ENCODE measurements at places on chromosomes 1 and 21.

DNA sequence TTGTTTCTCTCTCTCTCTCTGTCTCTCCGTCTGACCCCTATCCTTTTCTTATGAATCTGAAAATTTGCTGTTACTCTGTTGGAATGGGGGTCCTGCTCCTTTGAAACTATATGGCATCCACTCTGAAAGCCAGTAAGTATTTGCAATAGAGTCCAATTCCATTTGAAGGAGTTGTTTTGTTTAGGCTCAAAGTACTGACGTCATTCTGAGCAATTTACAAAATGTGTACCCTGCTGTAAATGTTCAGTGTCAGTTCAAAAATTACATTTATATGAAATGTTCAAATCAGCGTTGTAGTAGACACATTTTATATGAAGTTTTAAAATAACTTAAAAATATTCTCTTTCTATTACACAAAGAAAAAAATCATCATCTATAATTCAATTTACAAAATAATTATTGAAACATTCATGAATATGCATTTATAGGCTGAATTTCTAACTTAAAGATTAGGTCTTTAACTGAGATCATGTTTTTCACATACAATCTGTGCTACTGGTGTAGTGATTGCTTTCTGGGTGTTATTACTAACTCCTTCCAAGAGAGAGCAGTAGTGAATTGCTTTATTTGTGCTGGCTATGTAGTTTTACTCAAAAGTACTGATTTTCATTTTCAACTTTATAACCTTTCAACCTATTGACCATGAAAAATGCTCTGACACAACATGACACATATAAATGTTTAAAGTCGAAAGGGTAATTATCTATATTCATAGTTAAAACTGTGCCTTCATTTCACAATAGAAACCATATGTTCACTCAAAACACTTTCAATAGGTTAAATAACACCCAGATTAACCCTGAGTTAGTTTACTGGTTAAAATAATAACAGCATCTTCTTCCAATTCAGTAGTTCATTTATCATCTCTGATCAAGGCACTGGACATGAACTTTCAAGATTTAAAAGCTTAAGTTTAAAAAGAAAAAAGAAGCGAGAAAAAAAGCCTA is 253.1 kb upstream of the ADGRL4 start:
- DNase-seq = no peak

- no peak for DNase-seq
These were observed 542.1 kb downstream of the COL11A1 start for GRCh38 chr1:102566182-102566581.

GRCh38 chr1:92870591-92870990 is 38.8 kb downstream of the RPL5 start:
- DNase-seq = no peak

GRCh38 chr21:42038826-42039425 is 28.8 kb upstream of the ZBTB21 start:
- no peak for DNase-seq

- peak; percentile 80 for DNase-seq
These were observed 5.3 kb upstream of the SRP9 start for GRCh38 chr1:225772323-225772768.

GRCh38 chr1:31422505-31423319 is 9.7 kb downstream of the SERINC2 start:
- peak; percentile 81 for DNase-seq

DNA sequence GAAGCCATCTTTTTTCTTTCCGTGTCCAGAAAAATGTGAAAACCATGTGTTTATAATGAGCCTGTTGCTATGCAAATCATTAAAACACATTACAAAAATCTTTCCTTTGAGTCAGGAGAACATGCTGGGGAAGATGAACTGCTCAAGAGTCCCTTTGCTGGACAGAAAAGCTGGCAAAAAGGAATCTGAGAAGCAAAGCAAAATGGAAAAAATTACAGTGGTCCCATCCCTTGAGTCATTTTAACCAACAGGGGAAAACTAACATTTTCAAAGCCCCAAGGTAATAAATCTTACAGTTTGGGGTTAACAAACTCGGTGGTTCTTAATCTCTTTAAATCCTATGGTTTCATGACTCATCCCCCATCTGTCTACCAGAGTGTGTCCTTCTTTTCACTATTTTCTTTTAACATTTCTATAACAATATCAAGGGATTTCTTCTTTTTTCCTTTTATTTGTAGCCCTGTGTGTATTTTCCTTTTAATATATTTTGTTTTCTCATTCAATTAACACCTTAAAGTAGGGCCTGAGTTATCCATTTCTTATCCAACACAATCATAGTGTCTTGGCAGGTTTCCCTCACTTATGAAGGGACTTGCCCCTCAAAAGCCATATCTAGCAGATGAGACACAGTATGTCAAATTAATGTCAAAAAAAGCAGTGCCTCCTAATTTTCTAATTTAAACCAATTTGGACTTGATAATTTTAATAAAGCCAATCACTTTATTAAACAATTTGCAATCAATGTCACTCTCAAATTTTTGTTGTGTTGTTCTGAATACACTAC is 105.4 kb downstream of the PTPN14 start:
- peak; percentile 78 for DNase-seq

- DNase-seq = no peak
These were observed 171.4 kb upstream of the ZP4 start for GRCh38 chr1:238061967-238062613.

DNA sequence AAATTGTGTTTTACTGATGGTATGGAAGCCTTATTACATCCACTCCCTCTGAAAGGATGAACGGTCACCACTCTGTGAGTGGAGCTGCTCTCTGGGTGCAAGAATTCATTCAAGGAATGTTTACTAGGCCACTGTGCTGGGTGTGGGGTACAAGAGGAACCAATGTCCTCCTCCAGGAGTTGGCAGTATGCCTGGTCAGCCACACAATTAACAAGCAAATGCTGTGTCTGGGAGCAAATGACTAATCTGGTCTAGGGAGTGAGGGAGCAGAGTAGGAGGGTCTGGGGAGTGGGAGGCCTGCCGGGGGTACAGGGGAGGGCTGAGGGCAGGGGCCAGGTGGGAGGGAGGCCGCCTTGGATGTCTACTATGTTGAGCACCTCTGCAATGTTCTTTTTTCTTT is 27.2 kb upstream of the TDRD10 start:
- DNase-seq = peak; percentile 40

DNA sequence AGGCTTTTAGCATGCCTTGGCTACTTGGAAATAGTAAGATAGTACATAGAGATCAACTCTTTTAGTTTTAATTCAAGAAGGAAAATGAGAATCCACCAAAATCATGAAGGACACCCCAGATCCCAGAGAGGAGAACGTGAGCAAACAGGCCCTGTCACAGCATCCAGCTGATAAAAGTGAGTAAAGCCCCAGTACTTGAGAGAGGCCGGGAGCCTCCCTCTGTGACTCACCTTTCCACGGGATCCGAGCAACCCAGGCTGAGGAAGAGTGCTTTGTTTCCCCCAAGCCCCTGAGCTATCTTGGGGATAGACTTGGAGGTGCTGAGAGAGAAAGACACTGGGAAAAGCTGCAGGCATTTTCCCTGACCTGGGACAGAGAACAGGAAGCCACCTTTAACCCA is 238.6 kb downstream of the DUSP10 start:
- no peak for DNase-seq

GRCh38 chr21:33618407-33618806 is 23.1 kb downstream of the CRYZL1 start:
- DNase-seq = no peak

DNA sequence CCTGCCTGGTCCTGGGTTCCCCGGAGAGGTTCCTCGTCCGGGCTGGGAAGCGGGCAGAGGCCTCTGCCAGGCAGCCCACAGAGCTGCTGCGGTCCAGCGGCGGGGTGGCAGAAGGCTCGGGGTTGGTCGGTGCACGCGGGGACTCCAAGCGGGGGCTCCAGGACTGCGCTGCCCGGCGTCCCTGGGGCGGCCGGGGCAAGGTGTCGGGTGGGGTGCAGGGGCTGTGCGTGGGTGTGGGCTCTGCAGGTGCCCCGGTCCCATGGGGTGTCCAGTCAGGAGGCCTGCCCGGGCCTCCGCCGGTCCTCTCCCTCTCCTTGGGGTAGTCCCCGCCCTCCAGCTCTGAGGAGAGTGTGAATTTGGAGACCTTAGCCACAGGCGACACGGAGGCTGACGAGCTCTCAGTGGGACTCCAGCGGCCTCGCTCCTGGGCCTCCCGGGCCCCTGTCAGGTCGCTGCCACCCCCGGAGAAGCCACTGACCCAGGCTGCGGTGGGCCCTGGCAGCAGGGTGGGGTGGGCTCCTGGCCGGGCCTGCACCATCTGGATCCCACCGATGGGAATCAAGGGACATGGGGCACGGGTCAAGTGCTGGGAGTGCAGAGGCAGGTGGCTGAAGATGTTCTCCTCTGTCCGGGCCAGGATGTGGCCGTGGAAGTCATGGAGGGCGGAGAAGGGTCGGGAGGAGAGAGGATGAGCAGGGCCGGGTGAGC is 26.2 kb upstream of the EDN2 start:
- DNase-seq = no peak

- DNase-seq = no peak
These were observed 74.3 kb downstream of the TNFSF18 start for GRCh38 chr1:172976222-172977041.

DNA sequence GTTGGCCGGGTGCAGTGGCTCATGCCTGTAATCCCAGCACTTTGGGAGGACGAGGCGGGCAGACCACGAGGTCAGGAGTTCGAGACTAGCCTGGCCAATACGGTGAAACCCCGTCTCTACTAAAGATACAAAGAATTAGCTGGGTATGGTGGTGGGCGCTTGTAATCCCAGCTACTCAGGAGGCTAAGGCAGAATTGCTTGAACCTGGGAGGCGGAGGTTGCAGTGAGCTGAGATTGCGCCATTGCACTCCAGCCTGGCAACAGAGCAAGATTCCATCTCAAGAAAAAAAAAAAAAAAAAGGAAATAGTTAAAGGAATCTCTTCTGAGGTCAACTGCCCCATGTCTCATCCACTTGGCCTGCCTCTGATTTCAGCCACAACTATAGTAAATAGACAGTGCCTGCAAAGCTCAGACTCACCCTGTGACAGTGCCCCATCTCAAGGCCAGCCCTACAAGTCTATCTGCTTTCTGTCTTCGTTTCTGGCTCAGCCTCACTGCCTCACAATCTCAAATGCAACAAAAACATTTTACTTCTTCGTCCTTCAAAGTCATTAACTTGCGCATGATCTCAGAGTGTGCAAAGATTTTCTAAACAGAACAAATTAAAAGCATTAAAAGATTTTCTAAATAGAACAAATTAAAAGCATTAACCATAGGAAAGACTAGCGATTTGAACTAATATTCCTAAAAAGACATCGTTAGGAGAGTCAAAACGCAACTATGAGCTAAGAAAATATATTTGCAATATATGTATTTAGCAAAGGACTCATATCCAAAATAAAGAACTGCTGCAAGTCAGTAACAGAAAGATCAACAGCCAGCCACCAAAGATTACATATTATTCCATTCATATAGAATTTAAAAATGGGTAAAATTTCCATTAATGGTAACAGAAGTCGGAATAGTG is 65.0 kb upstream of the PRDX6 start:
- no peak for DNase-seq

- no peak for DNase-seq
These were observed 5.5 kb downstream of the LRRC42 start for GRCh38 chr1:53951697-53952096.

DNA sequence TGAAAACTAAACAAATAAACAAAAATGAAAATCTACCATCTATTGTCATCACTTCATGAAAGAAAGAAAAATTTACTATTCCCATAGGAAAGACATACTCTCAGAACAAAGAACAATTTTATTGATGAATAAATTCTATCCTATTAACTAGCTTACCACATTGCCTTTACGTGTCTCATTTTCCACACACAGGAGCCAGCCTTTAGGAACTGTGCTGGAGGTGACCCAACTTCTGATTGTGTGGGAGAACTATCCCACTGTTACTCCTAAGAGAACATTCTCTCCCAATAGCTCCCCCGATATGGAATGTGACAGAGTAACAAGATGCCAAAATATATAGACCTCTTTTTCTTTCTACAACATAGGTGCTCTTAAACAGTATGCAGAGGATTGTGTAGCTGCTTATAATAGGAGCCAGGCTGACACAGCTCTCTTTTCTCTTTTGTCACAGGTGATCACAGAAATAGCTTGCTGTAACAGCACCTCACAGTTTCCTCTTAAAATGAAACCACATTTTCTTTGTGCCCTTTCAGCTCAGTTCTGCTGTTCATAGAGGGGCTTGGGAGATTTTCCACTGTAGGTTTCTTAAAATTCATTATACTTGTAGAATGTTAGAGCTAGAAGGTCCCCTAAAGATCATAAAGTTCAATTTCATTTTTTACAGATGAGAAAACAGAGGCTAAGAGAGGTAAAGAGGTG is 35.5 kb downstream of the C21orf91 start:
- DNase-seq = no peak

- DNase-seq = no peak
These were observed 33.6 kb downstream of the KIF26B start for GRCh38 chr1:245188403-245188802.

DNA sequence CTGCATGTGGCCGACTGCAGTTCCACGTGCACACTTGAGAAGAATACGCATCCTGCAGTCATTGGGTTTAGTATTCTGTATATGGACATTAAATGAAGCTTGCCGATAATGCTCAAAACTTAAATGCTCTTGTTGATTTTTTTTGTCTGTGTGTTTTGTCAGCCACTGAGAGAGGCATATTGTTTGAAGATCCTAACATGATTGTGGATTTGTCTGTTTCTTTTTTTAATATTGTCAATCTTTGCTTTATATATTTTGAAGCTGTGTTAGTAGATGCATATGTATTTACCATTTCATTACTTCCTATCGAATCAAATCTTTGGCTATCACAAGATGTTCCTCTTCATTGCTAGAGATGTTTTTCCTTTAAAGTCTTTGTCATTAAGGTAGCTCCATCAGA is 73.2 kb downstream of the FHAD1 start:
- no peak for DNase-seq

Data from HAP-1 (cell line).